ENCODE measurements at places on chromosomes 11 and 22. TPM values are rescaled to one million over a fixed set of nuclear protein-coding genes. Genes with fewer than 3 reads are reported as not detected.

- no peak for DNase-seq
Measured at GRCh38 chr22:30383061-30383460, 4.2 kb downstream of the RNF215 start.

GRCh38 chr11:100991541-100991940, 138.1 kb downstream of the PGR start:
- no peak for DNase-seq

SLC3A2 gene
- 55.4 TPM for total RNA-seq

SCARF2 gene
- total RNA-seq = 3.1 TPM

SLC22A9 gene
- not detected for total RNA-seq

WEE1 gene
- total RNA-seq = 107 TPM

GRCh38 chr11:93972790-93973189, 48.4 kb upstream of the HEPHL1 start:
- DNase-seq = no peak

COA4 gene
- total RNA-seq = 56.9 TPM

CDON gene
- 10.0 TPM for total RNA-seq

DNA sequence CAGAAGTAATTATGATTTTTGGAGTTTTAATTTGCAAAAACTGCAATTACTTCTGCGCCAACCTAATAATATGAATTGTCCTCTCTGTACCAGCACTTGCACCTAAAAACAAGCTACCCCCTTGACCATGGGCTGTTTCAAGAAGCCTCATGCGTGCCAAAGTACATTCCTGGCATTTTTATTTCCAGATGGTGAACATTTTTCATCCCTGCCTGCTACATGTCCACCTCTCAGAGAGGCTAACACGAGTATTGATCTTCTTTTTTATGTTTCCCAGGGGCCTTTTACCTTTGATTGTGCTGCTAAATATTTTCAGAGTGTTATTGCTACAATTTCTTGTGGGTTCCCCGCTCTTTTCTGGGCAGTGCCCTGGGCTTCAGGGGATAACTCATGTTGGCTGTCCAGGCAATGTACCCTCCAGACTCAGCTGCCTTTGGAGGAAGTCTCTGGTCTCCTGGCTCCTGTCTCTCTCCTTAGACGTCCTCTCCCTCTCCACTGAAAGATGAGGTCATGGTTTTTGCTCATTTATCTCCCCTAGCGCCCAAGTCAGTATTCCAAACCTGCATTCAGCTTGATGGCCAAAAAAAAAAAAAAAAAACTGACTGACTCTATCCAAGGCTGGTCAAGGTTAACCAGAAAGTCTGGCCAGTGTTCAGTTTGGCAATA, 86.2 kb upstream of the ASPHD2 start:
- no peak for DNase-seq

- no peak for DNase-seq
Measured at GRCh38 chr22:46004105-46004866, 27.3 kb upstream of the WNT7B start.

GRCh38 chr11:95674657-95675358, 114.8 kb downstream of the FAM76B start:
- no peak for DNase-seq
